T-helper 2 cell (primary cell): ENCODE measurements at places on chromosomes 4 and X.

- DNase-seq = no peak
Observed at GRCh38 chrX:29890004-29890403, 325.4 kb upstream of the MAGEB2 start.

DNA sequence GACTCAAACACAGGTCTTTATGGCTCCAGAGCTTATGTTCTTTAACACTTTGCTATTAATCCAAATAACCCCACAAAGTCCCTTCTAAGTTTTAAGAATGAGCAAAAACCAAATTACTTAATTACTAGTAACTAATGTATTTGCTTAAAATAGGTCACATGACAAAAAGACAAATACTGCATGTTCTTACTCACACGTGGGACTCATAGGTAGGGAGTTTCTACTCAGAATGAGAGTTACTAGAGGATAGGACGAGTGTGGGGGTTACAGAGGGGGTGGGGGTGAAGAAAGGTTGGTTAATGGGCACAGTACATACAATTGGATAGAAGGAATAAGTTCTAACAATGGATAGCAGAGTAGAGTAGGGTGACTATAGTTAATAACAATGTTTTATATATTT is 5.8 kb downstream of the RPS6KA3 start:
- DNase-seq = no peak

DNA sequence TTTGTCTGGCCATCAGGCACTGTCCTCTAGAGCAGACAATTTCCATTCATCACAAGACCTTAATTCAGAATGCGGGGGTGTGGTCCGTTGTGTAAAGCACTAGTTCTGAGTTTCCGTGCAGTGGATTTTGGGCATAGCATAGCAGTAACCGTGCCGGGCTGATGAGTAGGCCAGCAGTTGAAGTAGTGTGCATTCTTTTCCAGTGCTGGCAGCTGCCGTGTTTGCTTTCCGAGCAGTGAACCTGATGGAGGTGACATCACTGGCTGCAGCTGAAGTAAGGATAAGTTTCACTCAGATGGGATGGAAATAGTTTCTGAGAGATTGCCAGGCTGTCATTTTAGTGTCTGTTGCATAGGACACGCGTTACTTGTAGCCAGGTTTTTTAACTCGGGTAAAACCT is 107.0 kb upstream of the STIM2 start:
- no peak for DNase-seq

GRCh38 chr4:47642985-47643760 is 158.1 kb downstream of the ATP10D start:
- DNase-seq = no peak

DNA sequence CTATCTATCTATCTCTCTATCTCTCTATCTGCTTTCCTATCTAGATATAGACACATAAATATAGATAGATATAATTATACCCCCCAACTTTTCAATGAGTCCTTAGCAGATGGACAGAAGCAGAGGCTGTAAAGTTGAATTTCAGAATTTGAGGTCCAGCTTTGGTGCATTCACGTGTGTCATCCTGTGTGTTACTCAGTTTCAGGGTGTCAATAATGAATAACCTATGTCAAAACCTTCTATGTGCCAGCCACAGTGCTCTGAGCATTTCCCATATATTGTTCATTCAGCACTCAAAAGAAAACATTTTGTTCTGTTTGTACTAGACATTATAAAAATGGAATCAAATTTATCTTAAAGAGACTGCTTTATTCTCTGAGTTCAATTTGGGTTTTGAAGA is 310.0 kb downstream of the ARHGAP24 start:
- no peak for DNase-seq

- no peak for DNase-seq
Observed at GRCh38 chr4:165716472-165716871, 156.6 kb upstream of the TLL1 start.

GRCh38 chrX:110287605-110288004 is 30.3 kb downstream of the AMMECR1 start:
- DNase-seq = no peak

DNA sequence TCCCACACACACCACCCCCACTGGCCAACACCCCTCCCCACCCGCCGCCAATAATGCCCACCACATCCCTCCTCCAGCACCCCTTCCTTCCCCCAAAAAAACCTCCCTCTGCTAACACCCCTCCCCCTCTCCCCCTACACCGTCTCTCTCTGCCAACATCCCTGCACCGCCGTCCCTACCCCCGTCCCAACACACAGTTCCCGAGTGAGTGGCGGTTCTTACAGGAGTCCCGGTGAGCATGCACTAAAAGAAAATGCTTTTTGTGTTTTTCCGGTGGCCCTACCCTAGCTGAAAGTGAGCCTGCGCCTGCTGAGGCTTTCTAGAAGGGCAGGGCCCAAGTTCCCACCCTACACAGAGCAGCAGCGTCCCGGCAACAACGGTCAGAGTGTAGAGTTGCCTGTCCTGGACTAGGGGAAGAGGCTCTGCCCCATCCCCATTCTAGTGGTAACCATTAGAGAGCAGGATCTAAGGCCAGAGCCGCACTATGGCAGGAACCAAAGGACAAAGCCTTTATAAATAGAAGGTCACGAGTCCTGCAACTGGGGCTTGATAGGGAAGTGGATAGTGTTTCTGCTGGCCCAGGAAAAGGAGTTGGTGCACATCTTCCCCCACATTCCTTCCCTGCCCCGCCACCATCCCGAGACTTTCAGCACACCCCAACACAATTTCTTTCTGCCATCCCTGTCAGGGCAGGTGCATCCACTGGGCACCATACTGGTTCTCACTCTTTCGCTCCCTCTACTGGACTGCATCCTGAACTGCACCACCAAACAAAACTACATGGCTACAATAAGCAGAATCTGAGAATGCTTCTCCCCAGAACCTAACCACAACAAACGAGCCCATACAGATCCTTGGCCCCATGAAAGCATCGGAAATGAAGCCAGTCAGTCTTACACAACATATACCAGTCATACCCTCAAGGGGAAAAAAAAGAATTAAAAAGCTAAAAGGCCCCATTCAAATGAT is 78.1 kb upstream of the PAGE3 start:
- peak; percentile 12 for DNase-seq

DNA sequence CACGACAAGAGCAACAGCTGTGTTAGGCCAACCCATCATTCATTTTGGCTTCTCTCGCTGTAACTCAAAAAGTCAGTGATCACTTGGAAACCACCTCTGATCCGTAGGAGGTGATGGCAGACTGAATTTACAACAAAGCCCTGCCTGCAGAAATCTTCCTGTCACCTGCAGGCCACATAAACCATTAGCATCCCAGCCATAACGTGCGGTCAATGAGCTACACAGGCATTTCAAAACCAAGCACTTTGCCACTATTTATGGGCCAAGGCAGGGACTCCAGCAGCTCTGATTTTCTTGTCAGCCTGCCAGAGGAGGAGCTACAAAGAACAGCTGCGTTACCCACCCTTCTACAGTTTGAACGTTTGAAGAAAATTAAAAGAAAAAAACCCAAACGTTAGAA is 228.1 kb upstream of the PPARGC1A start:
- DNase-seq = no peak

- DNase-seq = no peak
Observed at GRCh38 chr4:82989575-82990429, 20.8 kb downstream of the LIN54 start.

- no peak for DNase-seq
Observed at GRCh38 chrX:38142610-38143009, 78.1 kb downstream of the SRPX start.

DNA sequence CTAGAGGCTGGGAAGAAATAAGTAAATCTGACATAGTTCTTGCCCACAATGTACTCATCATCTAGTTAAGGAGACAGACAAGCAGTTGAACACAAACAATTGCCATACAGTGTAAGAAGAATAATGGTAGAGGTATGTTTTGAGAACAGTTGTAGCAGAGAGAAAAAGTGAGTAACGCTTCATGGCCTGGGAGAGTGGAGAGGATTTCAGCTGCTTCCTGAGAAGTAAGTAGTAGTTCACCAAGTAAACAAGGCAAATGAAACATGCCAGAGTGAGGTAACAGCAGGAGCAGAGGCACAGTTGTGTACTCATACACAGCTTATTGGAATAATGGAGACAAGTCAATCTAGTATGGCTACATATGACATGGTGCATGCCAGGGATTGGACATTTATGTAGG is 53.6 kb upstream of the RAP2C start:
- DNase-seq = no peak

- DNase-seq = no peak
Observed at GRCh38 chrX:110449312-110449711, 90.7 kb downstream of the RTL9 start.

GRCh38 chr4:175308236-175308635 is 390.1 kb downstream of the ADAM29 start:
- no peak for DNase-seq

GRCh38 chr4:62457356-62457755 is 1257.2 kb downstream of the ADGRL3 start:
- no peak for DNase-seq

- no peak for DNase-seq
Observed at GRCh38 chrX:96707804-96708203, 23.2 kb downstream of the DIAPH2 start.

DNA sequence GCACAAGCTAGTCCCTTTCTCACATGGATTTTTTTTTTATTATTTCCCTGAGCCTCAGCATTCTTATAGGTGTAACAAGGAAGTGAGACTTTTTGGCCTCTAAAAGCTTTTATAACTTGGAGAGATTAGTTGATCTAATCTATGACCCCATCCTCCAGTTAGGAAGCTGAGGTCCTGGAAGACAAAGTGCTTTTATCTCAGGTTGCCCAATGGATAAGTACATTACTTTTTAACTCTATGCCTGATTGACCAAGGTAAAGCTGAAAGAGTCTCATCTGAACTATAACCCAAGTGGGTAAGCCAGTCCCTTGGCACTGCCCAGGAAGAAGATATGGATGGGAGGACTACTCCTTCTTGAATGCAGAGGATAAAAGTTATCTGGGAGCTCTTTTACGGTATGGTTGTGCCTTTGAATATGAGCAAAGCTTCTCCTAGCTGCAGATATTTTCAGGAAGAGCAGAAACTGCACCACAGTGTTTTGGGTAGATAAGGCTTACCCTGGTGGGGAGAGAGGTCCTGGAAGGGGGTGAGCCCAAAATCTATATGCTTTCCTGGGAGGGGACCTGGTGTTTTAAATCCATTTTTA is 40.2 kb downstream of the VSIG4 start:
- DNase-seq = no peak

- DNase-seq = no peak
Observed at GRCh38 chrX:40434947-40435346, 145.8 kb upstream of the ATP6AP2 start.

- DNase-seq = peak; percentile 30
Observed at GRCh38 chr4:38489924-38490639, 173.9 kb upstream of the KLF3 start.

DNA sequence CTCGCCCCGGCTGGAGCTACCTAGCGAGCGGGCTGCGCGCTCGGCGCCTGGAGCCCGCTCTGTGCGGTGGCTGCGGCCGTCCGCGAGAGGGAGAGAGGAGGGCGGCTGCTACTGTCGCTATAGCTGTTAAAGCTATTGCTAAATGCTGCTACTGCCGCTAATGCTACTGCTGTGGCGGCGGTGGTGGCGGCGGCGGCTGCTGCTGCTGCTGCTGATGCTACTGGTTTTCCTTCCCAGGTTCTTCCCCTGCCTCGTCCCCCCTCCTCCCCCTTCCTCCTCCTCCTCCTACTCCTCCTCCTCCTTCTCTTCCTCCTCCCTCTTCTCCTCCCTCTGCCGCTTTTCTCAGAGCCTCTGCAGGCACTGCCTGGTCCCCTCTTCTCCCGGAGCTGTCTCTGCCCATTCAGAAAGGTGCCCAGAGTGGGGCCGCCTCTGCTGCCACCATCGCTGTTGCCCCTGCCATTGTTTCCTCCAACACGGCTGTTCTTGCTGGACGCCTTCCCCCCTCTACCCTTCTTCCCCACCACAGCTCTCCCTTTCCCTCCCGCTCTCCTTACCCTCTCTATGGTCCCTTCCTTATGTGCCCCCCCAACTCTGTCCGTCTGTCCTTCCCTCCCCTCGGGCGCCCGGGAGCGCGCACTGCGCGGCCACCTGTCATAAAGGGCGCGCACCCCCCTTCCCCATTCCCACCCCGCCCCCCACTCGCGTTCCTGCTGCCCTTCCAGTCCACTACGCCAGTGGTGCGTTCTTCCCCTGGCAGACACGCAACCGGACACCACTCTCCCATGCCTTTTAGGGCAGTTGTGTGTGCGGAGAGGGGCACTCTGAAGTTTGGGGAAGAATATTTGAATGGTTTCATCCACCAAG is at the start of gene NEXMIF:
TSS of gene NEXMIF (minus strand) at position 228 of the 864 bp plus-strand sequence.
- peak; percentile 62 for DNase-seq

GRCh38 chrX:55787063-55787462 is 69.5 kb downstream of the RRAGB start:
- DNase-seq = no peak

DNA sequence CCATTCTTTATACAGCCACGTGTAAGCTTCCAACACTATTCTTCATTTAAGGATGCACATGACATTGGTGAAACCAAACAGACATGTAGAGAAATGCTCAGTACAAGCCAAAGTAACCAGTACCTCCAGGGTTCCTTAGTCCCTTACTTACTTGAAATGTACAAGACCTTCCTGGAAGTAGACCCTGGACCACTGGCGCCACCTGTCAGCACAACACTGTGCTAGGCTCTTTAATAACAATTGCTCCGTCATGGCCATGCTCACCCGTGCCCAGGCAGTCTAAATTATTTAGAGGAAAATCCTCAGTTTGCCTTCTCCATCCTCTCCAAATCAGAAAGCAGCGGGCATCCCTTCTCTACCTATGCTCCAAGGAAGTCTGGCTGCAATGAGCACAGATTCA is 52.7 kb downstream of the ADGRA3 start:
- no peak for DNase-seq

- DNase-seq = no peak
Observed at GRCh38 chrX:107712231-107713202, 63.1 kb downstream of the TSC22D3 start.

- no peak for DNase-seq
Observed at GRCh38 chrX:108177351-108178142, 86.0 kb downstream of the ATG4A start.

GRCh38 chr4:186934244-186934643 is 210.6 kb upstream of the FAT1 start:
- DNase-seq = no peak

- no peak for DNase-seq
Observed at GRCh38 chr4:74166818-74167217, 8.9 kb downstream of the MTHFD2L start.

DNA sequence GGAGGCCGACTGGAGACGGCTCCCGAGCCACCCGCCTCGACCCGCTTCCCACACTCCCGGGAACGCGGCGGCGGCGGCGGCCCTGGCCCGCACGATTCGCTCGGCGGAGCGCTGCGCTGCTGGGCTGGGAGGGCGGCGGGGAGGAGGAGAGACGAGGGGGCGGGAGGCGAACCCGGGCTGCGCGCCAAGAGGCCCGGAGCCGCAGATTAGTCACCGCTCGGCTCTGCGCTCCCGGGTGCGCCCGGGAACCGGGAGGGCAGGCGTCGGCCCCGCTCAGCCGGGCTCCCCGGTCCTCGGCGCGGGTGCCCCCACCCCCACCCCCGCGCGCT is 11.2 kb upstream of the BCOR start:
- peak; percentile 57 for DNase-seq

- no peak for DNase-seq
Observed at GRCh38 chrX:109294097-109294814, 187.6 kb downstream of the GUCY2F start.

GRCh38 chr4:112099701-112100297 is 45.5 kb upstream of the FAM241A start:
- DNase-seq = no peak

GRCh38 chrX:9311421-9312160 is 153.3 kb upstream of the TBL1X start:
- no peak for DNase-seq

GRCh38 chr4:182925298-182925757 is 8.1 kb upstream of the DCTD start:
- peak; percentile 23 for DNase-seq
